Endothelial cell (in vitro differentiated cells): ENCODE measurements at places on chromosomes 2 and 18. TPM values are rescaled to one million over a fixed set of nuclear protein-coding genes. Genes with fewer than 3 reads are reported as not detected.

Gene GLI2
- 1.2 TPM for total RNA-seq

Gene ANKRD44
- total RNA-seq, result 8.1 TPM

Gene SEMA4F
- total RNA-seq, result 9.4 TPM

Gene TUBA3E
- not detected for total RNA-seq

Gene DES
- total RNA-seq, result 0.10 TPM

Gene ZFP36L2
- total RNA-seq, result 72.1 TPM

GRCh38 chr2:43059183-43059897 lies 167.1 kb downstream of the ZFP36L2 start:
- no peak overlapping the region for H3K27ac ChIP-seq
- H3K4me3 ChIP-seq, result no peak overlapping the region
- H3K36me3 ChIP-seq, result peaks cover 11% of the 10 kb centered on the region
- peaks cover 13% of the 10 kb centered on the region for H3K4me1 ChIP-seq
- no peak for DNase-seq
- peaks cover 12% of the 10 kb centered on the region for H3K27me3 ChIP-seq

- peaks cover 5% of the 10 kb centered on the region for H3K4me1 ChIP-seq
- no peak overlapping the region for H3K4me3 ChIP-seq
- H3K27ac ChIP-seq, result no peak overlapping the region
- no peaks in the 10 kb centered on the region for H3K27me3 ChIP-seq
- H3K36me3 ChIP-seq, result no peaks in the 10 kb centered on the region
Observed at GRCh38 chr2:213089438-213089837, 62.0 kb downstream of the IKZF2 start.
